ENCODE measurements at places on chromosomes 4 and X.

DNA sequence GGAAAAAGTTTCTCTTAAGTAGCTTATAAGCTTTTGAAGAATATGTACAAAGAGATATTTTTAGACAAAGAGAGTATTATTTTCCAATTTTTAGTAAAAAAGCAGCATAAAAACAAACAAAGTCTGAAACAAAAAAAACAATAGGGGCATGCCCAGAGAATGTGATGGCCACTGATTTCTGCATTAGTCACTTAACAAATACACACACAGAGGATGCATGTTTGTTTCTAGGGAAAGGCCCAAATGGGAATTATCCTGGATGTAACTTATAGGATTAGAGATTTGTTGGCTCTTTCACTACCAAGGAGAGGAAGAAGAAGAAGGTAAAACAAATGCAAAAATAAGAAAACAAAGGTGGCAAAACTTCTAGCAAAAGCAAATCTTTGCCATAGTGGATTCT is 95.9 kb upstream of the SCOC start:
- DNase-seq = no peak

DNA sequence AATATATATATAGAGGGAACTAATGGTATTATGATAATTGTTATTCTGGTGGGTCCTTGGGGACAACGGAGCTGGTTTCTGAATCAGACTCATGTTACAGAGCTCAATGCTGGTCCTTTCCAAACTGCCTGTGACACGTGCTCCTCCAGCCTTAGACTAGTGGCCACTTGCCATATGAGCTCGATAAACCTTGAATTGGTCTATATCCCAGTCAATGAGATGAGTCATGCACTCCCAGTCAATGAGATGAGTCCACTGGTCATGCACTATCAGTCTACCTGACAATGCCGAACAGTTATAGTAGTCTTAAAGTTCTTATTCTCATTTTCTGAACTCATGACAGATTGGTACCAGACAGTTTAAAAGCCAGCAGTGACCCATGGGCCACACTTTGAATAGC is 325.2 kb downstream of the LDB2 start:
- no peak for DNase-seq

GRCh38 chrX:19256986-19257385 is 86.7 kb upstream of the PDHA1 start:
- no peak for DNase-seq

- no peak for DNase-seq
Measured at GRCh38 chrX:149495573-149496071, 9.5 kb downstream of the IDS start.

DNA sequence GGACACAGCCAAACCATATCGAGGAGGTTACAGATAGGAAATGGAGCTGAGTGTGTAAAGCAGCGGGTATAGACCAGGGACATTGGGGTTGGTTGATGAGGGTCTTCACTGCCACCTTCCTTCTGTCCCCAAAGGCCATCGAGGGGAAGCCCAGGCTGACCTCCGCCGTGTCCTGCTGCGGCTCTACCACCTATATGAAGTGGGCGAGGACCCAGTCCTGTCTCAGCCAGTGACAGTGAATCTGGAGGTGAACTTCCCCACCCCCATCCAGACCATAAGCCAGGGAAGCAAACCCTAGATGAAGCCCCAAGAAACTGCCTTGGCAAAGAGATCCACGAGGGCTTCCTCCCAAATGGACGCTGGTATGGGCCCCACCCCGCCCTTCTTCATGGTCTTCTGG is 23.2 kb upstream of the MRFAP1 start:
- no peak for DNase-seq

GRCh38 chr4:186807808-186808629 is 84.4 kb upstream of the FAT1 start:
- no peak for DNase-seq

GRCh38 chr4:146336410-146336807 is 122.1 kb downstream of the REELD1 start:
- DNase-seq = peak; percentile 46

GRCh38 chrX:101241531-101241930 is 21.9 kb downstream of the DRP2 start:
- no peak for DNase-seq

- peak; percentile 12 for DNase-seq
Measured at GRCh38 chrX:44447214-44447613, 95.4 kb downstream of the FUNDC1 start.

- DNase-seq = no peak
Measured at GRCh38 chrX:9657590-9658256, 107.9 kb downstream of the GPR143 start.

DNA sequence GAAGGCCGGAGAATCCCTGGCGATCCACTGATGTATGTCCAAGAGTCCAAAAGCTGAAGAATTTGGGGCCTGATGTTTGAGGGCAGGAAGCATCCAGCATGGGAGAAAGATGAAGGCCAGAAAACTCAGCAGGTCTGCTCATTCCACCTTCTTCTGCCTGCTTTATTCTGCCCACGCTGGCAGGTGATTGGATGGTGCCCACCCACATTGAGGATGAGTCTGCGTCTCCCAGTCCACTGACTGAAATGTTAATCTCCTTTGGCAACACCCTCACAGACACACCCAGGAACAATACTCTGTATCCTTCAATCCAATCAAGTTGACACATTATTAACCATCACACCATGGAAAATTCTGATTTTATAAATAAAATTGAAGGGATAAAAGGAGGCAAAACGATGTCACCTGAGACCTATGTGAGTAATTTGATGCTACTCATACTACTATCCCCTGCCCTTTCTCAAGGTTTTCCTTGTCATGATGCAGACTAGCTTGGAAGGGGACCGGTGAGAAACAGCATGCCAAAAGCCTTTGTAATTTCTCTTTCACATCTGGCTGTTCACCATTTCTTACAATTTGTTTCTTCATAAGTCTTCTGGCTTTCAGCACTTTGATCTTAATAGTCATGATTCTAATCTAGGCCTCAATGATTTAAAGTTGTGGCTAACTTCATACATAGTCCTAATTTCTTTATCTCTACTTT is 9.7 kb upstream of the PYURF start:
- no peak for DNase-seq

GRCh38 chrX:22268706-22269105 is 4.0 kb upstream of the CBLL2 start:
- DNase-seq = no peak

- DNase-seq = no peak
Measured at GRCh38 chr4:169372791-169373190, 102.0 kb upstream of the SH3RF1 start.

DNA sequence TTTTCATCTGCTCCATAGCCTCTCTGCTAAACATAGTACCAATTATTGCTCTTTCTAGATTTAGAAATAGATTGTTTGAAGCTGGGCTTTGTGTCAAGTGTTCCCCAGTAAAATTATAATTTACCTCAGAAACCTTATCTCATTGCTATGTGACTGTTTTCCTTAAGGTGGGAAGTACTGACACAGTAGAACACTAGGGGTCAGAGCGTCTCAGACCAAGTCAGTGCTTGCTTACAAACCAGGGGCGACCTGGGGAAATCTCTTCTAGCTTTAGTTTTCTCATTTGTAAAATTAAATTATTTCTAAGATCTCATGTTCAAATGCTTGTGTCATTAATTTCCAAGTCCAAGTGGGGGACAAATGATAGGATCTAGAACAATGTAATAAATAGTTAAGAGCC is 360.4 kb downstream of the RAPGEF2 start:
- no peak for DNase-seq

GRCh38 chr4:33715841-33716395 is 2528.4 kb downstream of the ARAP2 start:
- no peak for DNase-seq

GRCh38 chrX:9845578-9845952 is 59.3 kb downstream of the SHROOM2 start:
- DNase-seq = no peak

DNA sequence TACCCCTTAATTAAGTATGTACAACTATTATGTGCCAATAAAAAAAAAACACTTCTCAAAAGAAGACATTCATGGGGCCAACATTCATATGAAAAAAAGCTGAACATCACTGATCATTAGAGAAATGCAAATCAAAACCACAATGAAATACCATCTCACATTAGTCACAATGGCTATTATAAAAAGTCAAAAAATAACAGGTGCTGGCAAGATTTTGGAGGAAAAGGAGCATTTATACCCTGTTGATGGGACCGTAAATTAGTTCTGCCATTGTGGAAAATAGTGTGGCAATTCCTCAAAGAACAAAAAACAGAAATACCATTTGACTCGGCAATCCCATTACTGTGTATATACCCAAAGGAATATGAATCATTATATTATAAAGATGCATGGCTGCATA is 229.9 kb downstream of the PAPSS1 start:
- no peak for DNase-seq

- DNase-seq = no peak
Measured at GRCh38 chr4:29213020-29213419, 1507.1 kb upstream of the PCDH7 start.

- no peak for DNase-seq
Measured at GRCh38 chr4:6506616-6507140, 34.3 kb upstream of the PPP2R2C start.

DNA sequence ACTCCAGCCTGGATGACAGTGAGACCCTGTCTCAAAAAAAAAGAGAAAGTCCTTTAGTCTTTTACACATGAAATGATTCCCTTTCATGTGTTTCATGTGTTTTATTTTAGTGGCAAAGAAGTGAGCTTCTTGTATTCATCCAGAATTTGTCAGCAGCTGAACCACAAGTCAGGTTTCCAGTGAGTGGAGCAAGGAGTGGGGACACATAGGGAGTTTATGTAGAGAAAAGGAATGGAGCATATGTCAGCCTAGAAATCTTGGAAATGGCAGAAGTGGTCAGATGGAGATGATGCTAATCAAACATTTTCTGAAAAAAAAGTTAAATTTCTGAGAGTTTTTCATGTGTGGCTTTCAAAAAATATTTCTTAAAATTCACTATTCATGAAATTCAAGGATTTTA is 383.0 kb upstream of the GATB start:
- no peak for DNase-seq

GRCh38 chr4:89368861-89369260 is 61.3 kb upstream of the GPRIN3 start:
- DNase-seq = no peak

DNA sequence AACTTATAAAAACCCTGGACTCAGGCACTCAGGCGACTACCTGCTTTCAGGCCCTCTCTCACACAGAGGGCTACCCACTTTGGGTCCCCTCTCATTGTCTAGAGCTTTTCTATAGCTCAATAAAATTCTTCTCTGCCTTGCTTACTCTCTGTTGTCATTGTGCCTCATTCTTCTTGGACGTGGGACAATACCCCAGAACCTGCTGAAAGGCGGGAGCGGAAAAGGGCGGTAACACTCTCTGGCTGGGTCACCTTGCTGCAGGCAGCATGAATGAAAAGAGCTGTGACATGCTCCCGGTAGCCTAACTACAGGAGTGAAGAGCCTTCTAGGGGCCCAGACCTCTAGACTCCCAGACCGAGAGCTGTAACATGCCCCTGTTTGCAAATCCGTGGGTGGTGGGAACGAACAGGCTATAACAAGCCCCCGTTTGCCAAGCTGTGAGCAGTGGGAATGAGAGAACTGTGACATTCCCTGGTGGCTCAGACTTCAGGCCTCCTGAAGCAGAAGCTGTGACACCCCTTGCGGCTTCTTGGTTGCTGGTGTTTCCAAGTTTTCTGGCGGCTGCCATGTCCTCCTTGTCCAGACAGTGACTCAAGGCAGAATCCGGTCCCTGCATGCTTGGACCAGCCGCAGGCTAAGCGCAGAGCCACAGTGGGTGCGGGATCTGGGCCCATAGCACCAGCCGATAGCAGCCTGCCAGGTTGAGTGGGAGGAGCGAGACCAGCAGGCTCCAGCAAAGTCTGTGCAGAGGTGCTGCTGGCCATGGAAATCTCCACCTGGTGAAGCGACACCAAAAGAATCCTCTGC is 684.6 kb downstream of the ARAP2 start:
- no peak for DNase-seq

- no peak for DNase-seq
Measured at GRCh38 chr4:155220025-155220424, 11.6 kb downstream of the NPY2R start.

DNA sequence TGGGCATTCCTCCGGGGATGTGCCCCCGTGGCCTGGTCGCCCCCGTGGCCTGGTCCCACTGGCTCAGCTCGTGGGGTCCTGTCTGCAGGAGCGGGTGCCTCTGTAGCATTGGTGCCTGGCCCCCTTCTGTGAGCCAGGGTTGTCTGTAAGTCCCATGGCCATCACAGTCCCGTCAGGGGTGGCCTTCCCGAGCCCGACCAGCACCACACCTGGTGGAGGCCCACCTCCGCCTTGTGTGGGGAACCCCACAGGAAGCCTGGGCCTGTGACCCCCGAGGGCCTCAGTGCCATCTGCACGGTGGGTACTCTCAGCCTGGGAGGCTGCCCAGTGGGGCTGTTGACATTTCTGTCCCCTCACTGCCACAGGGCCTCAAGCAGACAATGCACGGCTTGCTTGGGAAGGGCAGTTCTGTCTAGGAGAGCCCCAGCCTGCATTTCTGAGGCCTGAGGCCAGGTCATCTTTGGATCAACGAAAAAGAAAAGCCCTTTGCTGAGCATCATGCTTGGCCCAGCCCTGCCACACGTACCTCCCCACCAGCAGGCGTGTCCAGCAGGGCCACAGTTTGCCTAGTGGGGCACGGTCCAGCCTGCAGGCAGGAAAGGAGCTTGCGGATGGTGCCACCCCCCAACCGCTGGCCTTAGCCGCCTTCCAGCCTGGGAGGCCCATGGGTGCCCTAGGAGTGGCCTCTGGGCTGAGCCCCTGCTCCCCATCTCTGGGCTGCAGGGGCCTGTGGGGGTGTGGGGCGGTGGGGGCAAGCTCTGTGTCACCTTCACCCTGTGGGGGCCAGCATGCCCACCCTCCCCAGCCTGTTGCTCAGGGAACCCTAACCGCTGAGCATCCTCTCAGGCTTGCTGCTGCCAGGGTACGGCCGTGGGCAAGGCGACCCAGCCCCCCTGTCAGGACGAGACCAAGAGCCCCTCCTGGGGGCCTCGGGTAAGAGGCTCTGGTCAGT is 23.2 kb downstream of the NKX1-1 start:
- no peak for DNase-seq

GRCh38 chrX:154466907-154467306 is 8.8 kb downstream of the PLXNA3 start:
- no peak for DNase-seq

DNA sequence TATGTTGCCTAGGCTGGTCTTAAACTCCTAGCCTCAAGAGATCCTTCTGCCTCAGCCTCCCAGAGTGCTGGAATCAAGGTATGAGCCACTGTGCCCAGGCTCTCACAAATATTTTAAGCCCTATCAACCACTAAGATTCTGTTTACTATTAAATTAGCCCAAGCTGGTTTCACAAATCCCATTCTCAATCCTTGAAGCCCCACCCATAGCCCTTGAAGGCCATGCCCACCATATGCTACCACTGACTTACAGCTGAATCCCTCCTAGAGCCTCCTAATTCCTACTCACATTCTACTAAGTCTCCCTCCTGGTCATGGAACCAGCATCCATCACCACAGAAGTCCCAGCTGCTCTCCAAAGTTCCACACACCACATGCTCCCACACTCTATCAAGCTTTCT is 9.7 kb downstream of the GRIPAP1 start:
- DNase-seq = no peak

- no peak for DNase-seq
Measured at GRCh38 chrX:72713130-72713529, 976 bp downstream of the PHKA1 start.

GRCh38 chr4:10096201-10096977 is 20.2 kb downstream of the WDR1 start:
- DNase-seq = no peak

GRCh38 chr4:78568640-78569305 is 17.2 kb downstream of the ANXA3 start:
- DNase-seq = no peak
